SJSA1 (cell line): ENCODE measurements at places on chromosomes 12 and 14.

DNA sequence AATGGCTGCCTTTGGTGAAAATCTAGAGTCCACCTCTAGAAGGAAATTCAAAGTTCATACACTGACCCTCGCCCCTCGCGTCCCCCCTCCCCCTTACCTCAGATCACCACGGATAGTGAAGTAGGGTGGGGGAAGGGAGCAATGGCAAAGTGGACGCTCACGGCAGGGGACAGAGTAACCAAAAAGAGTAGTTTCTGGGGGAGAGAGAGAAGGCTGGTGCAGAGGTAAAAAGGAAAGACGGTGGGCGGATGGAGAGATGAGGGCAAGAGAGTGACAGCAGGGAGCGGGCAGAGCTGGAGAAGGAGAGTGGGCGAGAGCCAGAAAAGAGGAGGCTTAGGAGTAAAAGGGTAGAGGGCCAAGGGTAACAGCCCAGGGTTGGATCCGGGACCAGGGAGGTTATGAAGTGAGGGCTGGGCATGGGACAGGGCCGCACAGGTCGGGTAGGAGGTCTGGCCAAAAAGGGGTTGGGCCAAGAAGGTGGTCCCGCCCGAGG is 423 bp downstream of the ALDH6A1 start:
- no peak for DNase-seq

- peak; percentile 58 for DNase-seq
Measured at GRCh38 chr12:25959071-25959961, 834 bp downstream of the RASSF8 start.

DNA sequence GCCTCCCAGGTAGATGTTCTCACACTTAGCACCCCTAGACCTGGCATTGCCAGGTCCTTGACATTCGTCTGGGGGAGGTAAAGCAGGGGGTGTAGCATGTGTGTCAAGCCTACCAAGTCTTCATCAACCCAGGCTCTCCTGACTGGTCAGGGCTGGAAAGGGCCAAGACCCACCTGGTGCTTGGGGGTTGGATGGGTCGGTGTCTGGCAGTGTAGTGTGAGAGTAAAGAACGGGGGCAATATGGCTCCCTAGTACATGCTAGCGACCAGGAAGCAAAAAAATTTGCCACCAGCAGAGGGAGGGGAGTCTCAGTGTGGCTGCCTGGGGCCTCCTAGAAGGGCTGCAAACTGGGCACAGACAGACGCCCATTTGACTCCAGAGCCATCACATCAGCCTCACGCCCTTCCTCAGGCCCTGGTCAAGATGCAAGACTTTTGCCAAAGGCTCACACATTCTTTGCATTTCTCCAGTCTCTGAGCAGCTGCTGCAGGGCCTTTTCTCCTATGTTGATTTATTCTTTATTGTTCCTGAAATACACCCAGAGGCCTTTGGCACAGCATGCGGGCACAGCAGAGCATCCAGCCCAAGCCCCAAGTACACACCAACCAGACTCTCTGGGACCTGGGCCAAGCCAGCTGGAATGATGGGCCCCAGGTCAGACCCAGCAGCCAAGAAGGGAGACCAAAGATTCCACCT is 38.3 kb upstream of the PNMA1 start:
- DNase-seq: peak; percentile 73

DNA sequence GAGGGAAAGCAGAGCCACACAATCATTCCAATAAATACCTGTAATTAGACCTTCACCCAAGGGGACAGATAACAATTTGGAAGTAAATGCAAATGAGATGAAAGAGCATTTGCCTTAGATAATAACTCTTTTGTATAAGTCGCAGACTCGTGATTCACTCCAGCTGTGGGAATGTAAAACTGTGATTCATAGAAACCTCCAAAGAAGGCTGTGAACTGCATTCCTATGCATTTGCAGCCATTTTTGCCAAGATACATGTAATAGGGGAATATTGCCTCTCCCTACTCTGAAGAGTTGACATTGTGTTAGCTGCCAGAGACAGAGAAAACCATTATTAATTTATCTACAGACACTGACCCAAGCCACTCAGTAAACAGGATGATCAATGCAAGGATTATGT is 181.9 kb upstream of the ARHGAP5 start:
- DNase-seq: peak; percentile 37

GRCh38 chr14:68979021-68979721 is at the start of gene ACTN1:
Gene ACTN1, minus strand, starts transcription at chr14:68979302. Its CDS starts 246 bp downstream, at chr14:68979056.
- peak; percentile 95 for DNase-seq

- DNase-seq: no peak
Measured at GRCh38 chr12:17028348-17028747, 422.4 kb upstream of the LMO3 start.
